ENCODE measurements at places on chromosomes 11 and 22.

DNA sequence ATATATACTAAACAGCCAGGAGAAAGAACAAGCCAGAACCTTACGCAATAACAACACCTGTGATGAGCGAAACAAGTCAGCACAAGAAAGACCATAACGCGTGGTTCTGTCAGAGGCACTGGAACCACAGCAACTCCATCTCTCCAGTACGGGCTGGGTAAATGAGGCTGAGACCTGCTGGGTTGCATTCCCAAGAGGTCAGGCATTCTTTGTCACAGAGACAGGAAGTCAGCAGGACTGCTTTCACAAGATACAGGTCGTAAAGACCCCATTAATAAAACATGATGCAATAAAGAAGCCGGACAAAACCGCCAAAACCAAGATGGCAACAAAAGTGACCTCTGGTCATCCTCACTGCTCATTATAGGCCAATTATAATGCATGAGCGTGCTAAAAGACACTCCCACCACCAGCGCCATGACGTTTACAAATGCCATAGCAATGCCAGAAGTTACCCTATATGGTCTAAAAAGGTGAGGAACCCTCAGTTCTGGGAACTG, 21.7 kb downstream of the TPST2 start:
- peak; percentile 67 for DNase-seq

DNA sequence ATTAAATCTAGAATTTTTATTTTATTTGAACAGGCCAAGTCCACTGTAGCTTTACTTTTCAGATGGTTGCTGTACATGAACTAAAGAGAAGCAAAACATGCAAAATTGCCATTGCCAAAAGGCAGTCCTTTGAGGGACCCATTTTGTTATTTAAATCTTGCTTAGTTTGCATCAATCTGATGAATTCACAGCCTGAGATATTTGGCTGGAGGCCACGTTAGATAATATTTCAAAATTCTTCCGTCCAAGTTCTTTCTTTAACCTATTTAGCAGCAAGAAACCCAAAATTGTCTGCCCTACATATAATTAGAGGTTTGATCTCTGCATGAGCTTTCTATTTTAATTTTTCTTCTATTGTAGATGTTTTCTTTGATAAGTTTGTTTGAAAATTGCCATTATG, 1706.9 kb upstream of the RAG2 start:
- DNase-seq, result no peak

GRCh38 chr22:46791201-46791731, 28.8 kb downstream of the TBC1D22A start:
- no peak for DNase-seq

- no peak for DNase-seq
Measured at GRCh38 chr11:35846874-35847273, 97.0 kb upstream of the LDLRAD3 start.

DNA sequence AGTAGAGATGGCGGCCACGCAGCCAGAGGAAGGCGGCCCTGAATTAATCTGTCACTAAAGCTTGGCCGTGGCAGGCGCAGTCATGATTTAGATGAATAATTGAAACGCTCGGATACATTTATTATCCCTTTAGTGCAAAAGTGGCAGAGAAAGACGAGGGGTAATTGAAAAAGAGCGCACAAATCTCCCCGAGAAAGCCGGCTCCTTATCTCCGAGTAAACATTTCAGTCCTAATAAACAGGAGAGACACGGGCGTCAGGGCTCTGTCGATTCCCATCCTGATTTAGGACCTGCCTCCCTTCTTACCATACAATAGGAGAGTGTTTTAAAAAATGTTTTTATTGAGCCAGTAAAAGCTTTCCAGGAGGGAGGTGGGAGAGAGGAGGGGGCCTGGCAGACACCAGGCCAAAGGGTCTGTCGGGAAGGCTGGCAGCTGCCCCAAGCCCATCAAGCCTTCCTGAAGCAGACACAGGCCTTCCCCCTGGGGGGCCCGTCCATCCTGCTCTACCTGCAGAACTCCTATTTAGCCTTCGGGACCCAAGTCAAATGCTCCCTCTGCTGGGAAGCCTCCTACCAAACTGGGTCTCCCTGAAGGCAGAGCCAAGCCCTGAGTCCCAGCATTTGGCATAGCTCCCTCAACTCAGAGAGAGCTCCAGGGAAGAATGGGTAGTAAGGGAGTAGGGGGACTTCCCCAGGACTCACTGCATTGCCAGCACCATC, 22.8 kb downstream of the OTUB1 start:
- DNase-seq, result no peak

- no peak for DNase-seq
Measured at GRCh38 chr22:47798229-47798628, 1035.8 kb downstream of the TBC1D22A start.

- no peak for DNase-seq
Measured at GRCh38 chr11:68803766-68804165, 38.0 kb downstream of the CPT1A start.

DNA sequence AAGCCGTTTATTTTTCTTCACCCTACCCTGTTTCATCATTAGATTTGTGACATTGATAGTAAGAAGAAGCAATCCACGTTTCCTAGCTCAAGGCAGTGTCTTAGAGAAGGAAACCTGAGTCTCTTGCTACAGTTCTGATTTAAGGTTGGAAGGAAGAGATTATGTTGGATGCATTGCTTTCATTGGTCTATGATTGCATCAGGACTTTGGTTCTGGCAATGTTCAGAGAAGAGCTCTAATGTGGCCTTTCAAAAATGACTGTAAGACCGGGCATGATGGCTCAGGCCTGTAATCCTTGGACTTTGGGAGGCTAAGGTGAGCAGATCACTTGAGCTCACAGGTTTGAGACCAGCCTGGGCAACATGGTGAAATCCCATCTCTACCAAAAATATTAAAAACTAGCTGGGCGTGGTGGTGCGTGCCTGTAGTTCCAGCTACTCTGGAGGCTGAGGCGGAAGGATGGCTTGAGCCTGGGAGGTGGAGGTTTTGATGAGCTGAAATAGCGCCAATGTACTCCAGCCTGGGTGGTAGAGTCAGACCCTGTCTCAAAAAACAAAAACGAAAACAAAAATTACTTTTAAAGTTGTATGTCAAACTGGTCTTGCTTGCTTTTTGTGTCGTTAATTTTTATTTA, 4.1 kb downstream of the NUCB2 start:
- DNase-seq, result no peak

GRCh38 chr11:120432056-120433018, 79.2 kb upstream of the GRIK4 start:
- DNase-seq, result no peak

DNA sequence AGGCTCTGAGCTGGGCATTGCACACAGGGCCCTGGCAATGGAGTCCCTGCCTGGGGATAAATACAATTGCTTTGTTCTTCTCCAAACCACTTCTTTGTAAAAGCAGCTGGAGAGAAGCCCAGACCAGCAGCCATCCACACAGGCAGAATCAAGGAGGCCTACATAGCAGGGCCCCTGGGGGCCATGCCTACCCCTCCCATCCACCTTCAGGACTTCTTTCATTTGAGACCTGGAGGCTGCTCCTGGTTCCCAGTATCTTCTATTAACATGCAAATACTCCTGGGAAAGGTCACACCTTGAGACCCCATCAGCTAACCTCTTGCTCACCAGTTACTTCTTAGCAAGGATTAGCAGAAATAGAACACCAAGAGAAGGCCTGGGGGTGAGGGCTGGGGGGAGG, 511.1 kb downstream of the SOX6 start:
- peak; percentile 18 for DNase-seq

GRCh38 chr11:91366816-91367215, 857.8 kb upstream of the FAT3 start:
- DNase-seq, result no peak

GRCh38 chr22:42396621-42397331, 35.4 kb downstream of the NFAM1 start:
- peak; percentile 41 for DNase-seq

- DNase-seq, result no peak
Measured at GRCh38 chr22:35683560-35683959, 34.1 kb upstream of the APOL5 start.

DNA sequence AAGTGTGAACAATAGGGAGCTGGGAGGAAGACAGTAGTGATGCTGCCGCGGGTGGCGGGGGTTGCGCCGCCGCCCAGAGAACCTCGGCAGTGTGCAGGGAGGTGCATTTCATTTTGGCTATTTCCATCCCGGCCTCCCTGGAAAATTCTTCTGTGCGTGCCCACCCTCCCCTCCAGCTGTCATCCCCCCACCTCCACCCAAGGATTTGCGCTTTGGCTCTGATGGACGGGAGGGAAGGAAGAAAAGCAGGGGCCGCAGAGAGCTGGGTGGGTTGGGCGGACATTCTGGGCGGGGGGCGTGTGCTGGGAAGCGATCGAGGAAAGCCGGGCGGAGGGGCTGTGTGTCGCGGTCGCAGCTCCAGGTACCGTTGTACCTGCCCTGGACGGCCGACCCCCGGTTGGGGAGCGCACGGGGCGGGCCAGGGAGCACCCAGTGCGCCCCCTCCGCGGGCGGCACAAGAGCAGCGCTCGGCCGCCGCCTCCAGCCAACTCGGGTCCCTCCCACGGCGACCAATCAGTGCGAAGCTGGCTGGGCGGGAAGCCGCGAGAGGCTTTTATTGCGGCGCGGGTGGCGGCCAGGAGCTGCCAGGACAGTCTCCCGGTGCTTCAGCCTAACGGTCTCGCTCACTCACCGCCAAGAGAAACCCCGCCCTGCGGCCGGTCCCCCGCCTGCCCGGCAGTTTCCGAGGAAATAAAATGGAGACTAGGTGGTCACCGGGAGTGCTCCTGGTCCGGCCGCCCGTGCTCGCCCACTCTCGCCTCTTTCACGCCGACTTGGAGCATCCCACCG, 1.6 kb downstream of the NCAM1 start:
- DNase-seq, result peak; percentile 52

DNA sequence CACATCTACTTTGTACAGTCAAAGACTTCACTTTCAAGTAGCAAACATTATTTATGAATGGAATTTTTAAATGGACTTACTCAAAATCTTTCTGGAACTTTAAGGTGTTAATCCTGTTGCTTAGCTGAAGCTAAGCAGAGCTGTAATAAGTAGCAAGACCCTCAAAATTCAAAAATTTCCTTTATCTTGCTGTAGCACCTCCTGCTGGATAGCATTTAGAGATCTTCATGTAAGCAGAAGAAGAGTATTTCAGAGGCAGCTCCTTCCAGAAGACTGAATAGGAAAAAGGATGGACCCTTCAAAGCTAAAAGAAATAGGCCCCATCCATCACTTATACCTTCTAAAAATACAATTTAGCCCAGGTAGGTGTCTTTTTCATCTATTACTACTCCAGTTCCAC, 3.4 kb downstream of the PHF21A start:
- no peak for DNase-seq

GRCh38 chr11:102933627-102934026, 21.9 kb downstream of the MMP13 start:
- no peak for DNase-seq

GRCh38 chr22:26985931-26986782, 328.8 kb downstream of the MIAT start:
- DNase-seq, result no peak

- no peak for DNase-seq
Measured at GRCh38 chr11:113436672-113437252, 38.4 kb downstream of the DRD2 start.

GRCh38 chr11:47216121-47216798, 1.5 kb downstream of the DDB2 start:
- DNase-seq, result no peak

GRCh38 chr11:7056828-7057513, 31.8 kb upstream of the RBMXL2 start:
- DNase-seq, result no peak

- no peak for DNase-seq
Measured at GRCh38 chr11:66854231-66854661, 2.6 kb upstream of the LRFN4 start.

DNA sequence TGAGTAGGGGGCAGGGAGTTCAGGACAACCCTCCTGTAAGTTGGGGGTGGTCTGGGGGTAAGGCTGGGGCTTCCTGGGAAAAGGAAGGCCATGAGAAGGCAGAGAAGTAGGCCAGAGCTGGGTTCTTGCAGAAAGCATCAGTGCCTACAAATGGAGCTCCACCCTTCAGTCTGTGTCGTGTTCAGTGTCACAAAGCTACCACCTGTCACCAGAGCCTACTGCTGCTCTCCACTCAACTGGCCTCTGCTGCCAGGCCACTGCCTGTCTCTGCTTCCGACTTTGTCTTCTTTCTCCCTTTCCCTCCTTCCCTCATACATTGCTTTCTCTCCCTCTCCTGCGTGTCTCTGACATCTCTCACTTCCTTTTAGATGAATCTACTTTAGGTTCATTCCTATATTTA, 3.4 kb upstream of the WBP2NL start:
- DNase-seq, result no peak

DNA sequence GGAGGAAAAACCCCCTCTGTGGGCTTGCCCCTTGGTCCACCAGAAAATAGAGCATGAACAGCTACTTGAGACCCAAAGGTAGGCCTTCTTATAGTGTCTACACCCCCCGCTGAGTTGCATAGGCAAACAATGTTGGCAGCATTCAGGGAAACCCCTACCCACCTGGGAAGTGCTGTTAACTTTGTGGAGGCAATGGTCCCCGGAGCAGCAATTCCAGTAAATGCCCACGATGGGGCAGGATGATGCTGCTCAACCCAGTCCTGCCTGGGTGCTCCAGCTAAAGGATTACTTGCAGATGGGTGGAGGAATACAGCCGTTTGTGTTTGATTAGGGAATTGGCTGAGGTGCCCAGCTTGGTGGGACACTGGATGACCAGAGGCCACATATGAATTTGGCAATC, 381.3 kb upstream of the ANO5 start:
- peak; percentile 59 for DNase-seq

- DNase-seq, result no peak
Measured at GRCh38 chr11:961921-962320, 36.3 kb downstream of the AP2A2 start.

DNA sequence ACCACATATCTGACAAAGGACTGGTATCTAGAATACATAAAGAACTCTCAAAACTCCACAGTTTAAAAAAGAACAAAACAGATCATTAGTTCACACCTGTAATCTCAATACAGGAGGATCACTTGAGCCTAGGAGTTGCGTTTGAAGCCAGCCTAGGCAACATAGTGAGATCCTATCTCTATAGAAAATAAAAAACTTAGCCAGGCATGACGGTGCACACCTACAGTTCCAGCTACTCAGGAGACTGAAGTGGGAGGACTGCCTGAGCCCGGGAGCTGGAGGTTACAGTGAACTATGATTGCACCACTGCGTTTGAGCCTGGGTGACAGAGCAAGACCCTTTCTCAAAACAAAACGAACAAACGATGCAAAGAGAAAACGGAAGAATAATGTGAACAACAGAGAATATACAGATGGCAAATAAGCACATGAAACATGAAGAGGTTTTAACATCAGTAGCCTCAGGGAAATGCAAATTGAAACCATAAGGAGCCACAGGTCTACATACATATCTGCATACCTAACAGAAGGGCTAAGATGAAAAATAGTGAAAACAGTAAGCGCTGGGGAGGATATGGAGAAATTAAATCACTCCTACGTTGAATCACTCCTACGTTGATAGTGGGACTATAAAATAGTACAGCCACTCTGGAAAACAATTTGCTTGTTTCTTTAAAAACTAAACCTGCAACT, 70.7 kb downstream of the DGCR2 start:
- no peak for DNase-seq

DNA sequence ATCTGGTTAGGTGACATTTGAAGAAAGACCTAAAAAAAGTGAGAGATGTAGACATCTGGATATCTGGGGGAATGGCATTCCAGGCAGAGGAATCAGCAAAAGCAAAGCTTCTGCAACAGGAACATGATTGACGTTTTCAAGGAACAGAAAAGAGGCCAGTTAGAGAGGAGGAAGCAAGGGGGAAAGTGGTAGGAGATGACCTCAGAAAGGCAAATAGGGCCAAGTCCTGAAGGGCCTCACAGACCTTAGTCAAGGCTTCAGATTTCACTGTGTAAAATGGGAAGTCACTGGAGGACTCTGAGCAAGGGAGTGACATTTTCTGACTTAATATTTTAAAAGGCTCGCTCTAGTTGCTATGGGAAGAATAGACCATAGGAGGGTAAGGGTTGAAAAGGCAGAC, 9.7 kb downstream of the DEUP1 start:
- DNase-seq, result no peak
